Forelimb muscle (tissue), 1 donor: ENCODE measurements at places on chromosomes 12 and 14.

GRCh38 chr14:95327558-95328374 is 8.1 kb upstream of the CLMN start:
- no peak for DNase-seq

DNA sequence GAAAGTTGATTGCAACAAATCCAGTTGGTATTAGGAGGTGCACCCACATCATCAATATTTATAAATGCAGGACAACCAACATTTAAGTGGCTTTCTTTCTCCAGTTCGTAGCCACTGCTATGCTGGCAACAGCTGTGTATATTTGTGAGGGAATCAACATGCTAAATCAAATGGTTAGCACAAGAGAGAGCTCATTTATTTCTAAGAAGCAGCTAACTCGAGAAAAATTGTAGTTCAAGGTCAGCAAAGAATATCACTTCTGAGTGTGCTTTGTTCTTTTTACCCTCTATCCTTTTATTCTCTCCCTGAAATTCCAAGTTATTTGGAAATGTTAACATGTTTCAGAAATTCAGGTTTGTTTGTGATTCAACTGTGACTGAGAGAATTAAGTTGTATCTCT is 137.3 kb downstream of the NAV3 start:
- no peak for DNase-seq

GRCh38 chr12:103401421-103401820 is 94.3 kb downstream of the C12orf42 start:
- DNase-seq: no peak

GRCh38 chr12:5083955-5084849 is 40.5 kb downstream of the KCNA5 start:
- DNase-seq: peak; percentile 39

DNA sequence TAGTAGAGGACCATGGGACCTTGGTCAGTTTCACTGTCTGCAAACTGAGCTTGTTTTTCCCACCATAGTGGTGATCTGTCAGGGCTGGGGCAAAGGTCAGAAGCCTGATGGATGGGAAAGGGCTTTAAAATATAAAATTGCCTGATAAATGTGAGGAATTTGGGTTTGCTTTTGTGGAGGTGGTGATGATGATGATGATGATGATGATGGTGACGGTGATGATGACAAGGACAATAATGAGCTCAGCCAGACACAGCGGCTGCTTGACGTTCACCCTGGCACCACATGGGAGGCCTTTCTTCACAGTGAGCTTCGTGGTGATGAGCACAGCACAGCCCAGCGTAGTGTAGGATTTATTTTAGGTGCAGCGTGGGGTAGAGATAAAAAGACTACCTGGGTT is 243.7 kb downstream of the SLC41A2 start:
- no peak for DNase-seq

DNA sequence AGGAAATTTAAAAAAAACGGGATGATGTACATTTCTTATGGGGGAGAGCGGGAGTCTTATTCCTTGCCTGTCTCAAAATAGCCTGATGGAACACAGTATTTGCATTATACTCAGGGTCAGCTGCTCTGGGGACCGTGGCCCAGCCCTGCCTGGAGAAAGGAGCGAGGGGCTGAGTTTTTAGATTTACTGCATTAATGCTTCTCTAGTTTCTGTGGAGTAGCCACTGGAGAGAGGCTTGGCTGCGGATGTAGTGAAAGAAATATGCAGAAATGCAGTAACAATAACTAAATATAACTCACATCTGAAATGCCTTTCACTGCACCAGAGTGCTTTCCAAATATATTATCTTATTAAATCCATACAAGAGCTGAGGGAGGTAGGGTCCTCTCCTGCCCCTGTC is 87.6 kb upstream of the MAP1LC3B2 start:
- peak; percentile 67 for DNase-seq

GRCh38 chr12:117832459-117833457 is 136.0 kb downstream of the KSR2 start:
- DNase-seq: no peak

DNA sequence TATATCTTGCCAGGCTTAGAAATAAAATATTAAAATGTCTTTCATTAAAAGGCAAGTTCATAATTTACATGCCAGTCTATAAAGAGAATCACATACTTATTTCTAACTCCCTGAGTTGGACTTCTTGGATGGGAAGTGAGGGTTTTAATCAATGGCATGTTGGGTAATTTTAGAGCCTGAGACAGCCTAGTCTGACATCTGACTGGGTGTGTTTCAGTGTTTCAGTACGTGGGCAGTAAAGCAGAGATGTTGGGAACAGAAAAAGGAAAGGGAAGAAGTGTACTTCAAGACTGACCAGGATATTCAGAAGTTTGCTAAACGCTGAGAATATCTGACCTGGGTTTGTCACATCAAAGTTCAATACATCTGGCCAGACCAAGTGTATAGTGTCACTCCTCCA is 171.8 kb downstream of the BTG1 start:
- no peak for DNase-seq

DNA sequence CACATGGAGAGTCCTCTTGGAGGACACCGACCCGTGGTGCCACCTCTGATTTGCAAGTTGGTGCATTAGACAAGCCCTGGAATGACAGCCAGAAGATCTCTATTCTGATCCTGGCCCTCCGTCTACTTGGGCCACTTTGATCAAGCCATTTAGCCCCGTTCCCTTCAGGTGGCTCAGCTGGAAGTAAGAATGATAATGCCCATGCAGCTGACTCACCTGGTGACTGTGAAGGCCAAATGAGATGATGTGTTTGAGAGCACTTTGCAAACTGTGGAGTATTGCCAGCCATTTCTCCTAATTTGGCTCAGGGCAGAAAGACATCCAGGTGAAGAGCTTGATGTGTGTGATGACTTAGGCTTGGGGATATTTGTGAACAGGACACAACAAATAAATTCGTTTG is 165.9 kb downstream of the ETV6 start:
- DNase-seq: no peak

DNA sequence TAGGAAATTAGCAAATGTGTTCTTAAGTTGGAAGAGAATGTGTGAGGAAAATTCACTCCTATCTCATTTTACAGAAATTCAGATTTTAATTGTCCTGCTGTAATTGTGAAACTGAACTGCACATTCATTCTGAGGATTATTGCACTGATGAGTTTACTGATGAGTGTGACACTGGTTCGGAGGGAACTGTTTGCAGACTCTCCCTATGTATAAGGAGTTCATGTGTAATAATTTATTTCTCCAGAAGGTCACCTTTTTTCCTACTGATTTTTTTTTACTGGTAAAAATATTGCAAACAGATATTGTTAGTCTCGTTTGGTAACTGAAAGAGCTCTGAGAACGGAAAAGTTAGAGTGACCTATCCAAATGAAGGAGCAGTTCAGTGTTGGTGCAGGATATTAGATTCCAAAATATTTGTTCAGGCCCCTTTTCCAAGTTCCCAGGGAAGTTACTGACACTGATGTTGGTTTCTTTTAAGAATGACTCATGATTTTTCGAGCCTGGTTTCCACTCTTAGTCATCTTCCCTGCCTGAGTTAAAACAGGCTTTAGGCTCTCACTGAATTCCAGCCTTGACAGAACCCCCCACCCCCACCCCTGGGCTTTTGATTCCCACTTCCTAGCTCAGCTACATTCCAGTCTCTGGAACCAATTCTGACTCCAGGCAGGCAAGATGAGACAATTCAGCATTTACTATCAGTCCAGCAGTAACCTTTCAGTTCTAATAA is 18.4 kb downstream of the ANO6 start:
- peak; percentile 56 for DNase-seq

GRCh38 chr12:53750812-53751335 is 905 bp downstream of the CISTR start:
- DNase-seq: no peak
